ENCODE measurements at places on chromosomes 2 and 18. TPM values are rescaled to one million over a fixed set of nuclear protein-coding genes. Genes with fewer than 3 reads are reported as not detected.

GRCh38 chr2:29011418-29012060 is 30.4 kb downstream of the TOGARAM2 start:
- no peak for DNase-seq

GRCh38 chr2:23235736-23236135 is 149.2 kb upstream of the KLHL29 start:
- DNase-seq = no peak

DNA sequence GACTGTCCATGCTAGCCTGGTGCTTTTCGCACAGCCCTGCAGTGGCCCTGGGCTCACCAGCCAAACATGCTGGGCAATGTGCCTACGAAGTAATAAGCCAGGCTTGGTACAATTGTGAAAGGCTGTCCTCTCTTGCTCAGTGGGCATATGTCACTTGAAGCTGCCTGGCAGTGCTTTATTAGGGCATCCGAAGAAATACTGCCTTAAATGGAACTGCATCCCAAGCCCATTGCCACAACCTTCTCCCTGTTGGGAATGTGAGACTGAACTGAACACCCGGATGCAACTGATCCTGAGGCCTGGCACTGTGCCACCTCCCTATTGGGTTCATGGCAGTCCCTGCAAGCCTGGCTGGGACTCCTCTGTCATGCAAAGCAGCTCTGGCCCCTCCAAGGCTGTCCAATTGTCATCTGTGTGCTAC is 15.9 kb downstream of the CAPG start:
- DNase-seq = no peak

DNA sequence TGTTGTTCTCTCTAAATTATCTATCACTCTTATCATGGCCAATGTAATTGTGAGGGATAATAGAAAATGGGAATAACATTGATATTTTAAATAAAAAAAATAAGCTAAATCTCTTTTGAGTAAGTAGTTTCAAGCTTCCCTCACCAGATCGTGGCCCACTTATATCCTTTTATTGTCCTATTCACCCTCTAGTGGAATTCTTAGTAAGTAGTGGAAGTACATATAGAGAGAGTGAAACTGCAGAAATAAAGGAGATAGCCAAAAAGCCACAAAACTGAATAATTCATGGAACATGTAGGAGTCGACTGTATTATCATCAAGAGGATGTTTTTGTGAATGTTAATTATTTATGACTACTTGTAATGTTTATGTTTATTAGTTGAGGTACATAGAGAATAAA is 66.1 kb upstream of the DTNA start:
- DNase-seq = no peak

GRCh38 chr2:126482582-126483464 is 173.1 kb upstream of the GYPC start:
- DNase-seq = no peak

GRCh38 chr2:45554742-45555140 is 56.3 kb downstream of the SRBD1 start:
- DNase-seq = no peak

DNA sequence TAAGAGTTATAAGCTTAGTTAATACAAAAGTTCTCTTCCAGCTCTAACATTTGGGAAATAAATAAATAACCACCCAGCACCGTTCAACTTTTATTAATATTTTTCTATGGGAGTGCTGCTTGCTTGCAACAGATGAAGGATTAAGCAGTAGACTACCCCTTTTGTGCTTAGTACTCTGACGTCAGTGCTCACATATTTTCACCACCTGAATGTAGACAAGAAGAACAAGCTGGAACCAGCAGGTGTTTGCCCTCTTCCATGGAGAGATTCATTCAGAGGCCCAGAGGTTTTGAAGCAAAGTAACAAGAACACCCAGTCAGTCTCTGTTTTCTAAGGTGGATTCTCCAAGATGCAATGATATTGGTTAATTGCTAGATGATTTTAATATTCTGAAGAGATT is 307.1 kb upstream of the PIK3C3 start:
- no peak for DNase-seq

- DNase-seq = no peak
Measured at GRCh38 chr2:159856760-159857159, 58.8 kb upstream of the CD302 start.

Gene GKN2
- not detected for total RNA-seq

Gene LMAN2L
- total RNA-seq = 12.8 TPM

Gene FOXI3
- total RNA-seq = not detected

Gene RTKN
- total RNA-seq = 25.6 TPM

Gene CHST9
- total RNA-seq = 0.07 TPM

Gene ZNF892
- 7.6 TPM for total RNA-seq

Gene TANC1
- 86.1 TPM for total RNA-seq
